H9 (cell line): ENCODE measurements at places on chromosomes 6 and 20.

DNA sequence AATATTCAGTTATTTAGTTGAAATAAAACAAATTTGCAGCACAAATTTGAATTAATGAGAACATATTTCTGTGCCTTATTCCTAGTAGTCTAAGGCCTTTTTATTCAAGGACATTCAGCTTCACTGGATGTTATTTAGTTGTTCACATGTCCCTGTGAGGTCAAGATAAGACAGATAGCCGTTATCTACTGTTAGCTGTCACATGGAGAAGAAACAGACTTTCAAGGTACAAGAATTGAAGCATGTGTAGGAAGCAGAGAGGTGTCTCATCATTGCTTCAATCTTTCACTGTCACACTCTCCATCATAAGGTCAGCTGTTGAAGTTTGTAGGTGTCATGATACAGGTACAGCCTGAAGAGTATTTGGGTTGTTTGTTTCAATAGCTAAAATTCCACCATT, 112.9 kb upstream of the JAG1 start:
- no peaks in the 10 kb centered on the region for H3K36me3 ChIP-seq
- no peak overlapping the region for H3K4me3 ChIP-seq
- H3K27me3 ChIP-seq = no peaks in the 10 kb centered on the region
- H3K27ac ChIP-seq = no peak overlapping the region
- no peak for DNase-seq

DNA sequence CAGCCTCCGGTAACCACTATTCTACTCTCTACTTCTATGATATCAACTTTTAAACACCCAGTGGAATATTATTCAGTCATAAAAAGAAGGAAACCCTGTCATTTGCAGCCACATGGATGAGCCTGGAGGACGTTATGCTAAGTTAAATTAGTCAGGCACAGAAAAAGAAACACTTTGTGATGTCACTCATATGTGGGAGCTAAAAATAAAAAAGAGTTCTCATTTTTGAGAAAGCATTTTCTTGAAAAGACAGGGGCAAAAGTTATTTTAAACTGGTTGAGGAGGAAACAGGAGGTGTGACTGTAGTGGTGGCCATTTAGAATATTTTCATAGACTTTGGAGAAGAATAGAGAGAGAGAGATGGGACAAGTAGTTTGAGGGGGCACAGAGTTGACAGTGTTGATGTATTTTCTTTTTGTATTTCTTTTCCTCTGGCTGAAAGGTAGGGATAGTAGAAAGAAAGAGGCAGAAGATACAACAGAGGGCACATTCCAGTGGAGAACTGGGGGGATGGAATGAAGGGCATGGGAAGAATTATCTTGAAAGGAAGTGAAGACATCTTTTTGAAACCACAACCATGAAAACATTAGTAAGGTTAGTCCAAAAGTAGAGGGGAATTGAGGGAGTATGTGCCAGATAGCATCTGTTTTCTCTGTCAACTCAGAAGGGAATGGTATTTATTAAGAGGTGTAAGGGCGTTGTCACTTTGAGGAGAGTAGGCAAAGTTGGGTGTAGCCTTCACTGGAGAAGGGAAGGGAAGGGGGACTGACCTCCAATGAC, 181.3 kb upstream of the GMDS start:
- H3K36me3 ChIP-seq = peaks cover 14% of the 10 kb centered on the region
- no peak overlapping the region for H3K27ac ChIP-seq

GRCh38 chr20:42975974-42976373, 213.7 kb downstream of the PTPRT start:
- 0 out of 2 replicates have a peak, but pooled peaks cover under 1% of the 10 kb centered on the region for H3K4me1 ChIP-seq
- no peak overlapping the region for H3K4me3 ChIP-seq
- no peak for DNase-seq
- H3K36me3 ChIP-seq = no peaks in the 10 kb centered on the region
- H3K27ac ChIP-seq = no peak overlapping the region
- no peaks in the 10 kb centered on the region for H3K27me3 ChIP-seq

DNA sequence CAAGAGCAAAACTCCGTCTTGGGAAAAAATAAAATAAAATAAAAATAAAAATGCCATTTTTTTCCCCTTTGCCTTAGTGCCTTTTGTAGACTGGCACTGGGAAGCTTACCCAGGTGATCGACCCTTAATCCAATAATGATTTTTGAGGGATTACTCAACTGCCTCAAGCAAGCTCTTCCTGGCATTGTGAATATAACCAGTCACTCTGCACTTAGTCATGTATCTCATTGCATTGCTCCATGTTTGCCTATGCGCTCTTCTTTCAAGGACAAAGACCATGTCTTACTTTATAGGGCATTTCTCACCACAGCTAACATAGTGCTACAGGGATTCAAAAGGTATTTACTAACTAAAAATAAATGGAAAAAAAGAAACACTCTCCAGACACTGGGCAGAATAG, 13.0 kb downstream of the GFOD1 start:
- H3K27ac ChIP-seq = no peak overlapping the region
- H3K4me1 ChIP-seq = peaks cover 10% of the 10 kb centered on the region; the same call in 1 of the 2 replicates
- H3K36me3 ChIP-seq = peaks cover 6% of the 10 kb centered on the region
- DNase-seq = no peak

DNA sequence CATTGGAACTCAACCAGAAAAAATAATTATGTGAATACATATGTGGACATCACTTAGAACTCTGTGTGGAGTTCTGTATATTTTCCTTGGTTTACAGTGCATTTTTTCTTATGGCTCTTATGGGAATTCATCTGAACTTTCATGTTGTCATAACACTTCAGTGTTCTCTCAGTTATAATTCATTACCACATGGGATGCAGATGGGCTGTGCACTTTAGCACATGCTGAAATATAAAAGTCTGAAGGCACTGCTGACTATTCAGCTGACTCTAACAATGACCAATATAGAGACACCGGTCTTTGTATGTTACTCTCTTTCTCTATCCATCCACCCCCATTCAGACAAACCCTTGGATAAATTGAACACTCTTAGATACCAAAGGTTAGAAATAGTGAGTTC, 29.3 kb downstream of the GRIK2 start:
- DNase-seq = no peak
- H3K4me3 ChIP-seq = no peak overlapping the region
- no peak overlapping the region for H3K27ac ChIP-seq
- 0 out of 3 replicates have a peak, but pooled peaks cover 2% of the 10 kb centered on the region for H3K36me3 ChIP-seq
- H3K27me3 ChIP-seq = no peaks in the 10 kb centered on the region
- H3K4me1 ChIP-seq = no peaks in the 10 kb centered on the region

GRCh38 chr6:87378947-87379346, 28.8 kb upstream of the CFAP206 start:
- H3K4me3 ChIP-seq = no peak overlapping the region
- H3K27ac ChIP-seq = no peak overlapping the region
- no peak for DNase-seq
- H3K36me3 ChIP-seq = no peaks in the 10 kb centered on the region; the same call in 1 of the 2 replicates
- H3K4me1 ChIP-seq = no peaks in the 10 kb centered on the region

- H3K4me1 ChIP-seq = peaks cover 9% of the 10 kb centered on the region; the same call in 1 of the 2 replicates
- no peak for DNase-seq
- no peak overlapping the region for H3K27ac ChIP-seq
- no peak overlapping the region for H3K4me3 ChIP-seq
- no peaks in the 10 kb centered on the region for H3K36me3 ChIP-seq
- H3K27me3 ChIP-seq = no peaks in the 10 kb centered on the region
These were observed 75.5 kb downstream of the FOXF2 start for GRCh38 chr6:1464781-1465370.

- H3K36me3 ChIP-seq = no peaks in the 10 kb centered on the region
- no peak overlapping the region for H3K4me3 ChIP-seq
- no peak overlapping the region for H3K27ac ChIP-seq
- no peak for DNase-seq
- H3K27me3 ChIP-seq = no peaks in the 10 kb centered on the region
- no peaks in the 10 kb centered on the region for H3K4me1 ChIP-seq
These were observed 110.3 kb downstream of the SOD2 start for GRCh38 chr6:159582736-159583135.

GRCh38 chr20:24696396-24696795, 227.0 kb downstream of the SYNDIG1 start:
- no peaks in the 10 kb centered on the region for H3K4me1 ChIP-seq
- H3K27me3 ChIP-seq = no peaks in the 10 kb centered on the region
- H3K27ac ChIP-seq = no peak overlapping the region
- no peak overlapping the region for H3K4me3 ChIP-seq
- peak; percentile 10 for DNase-seq

GRCh38 chr20:17108896-17109295, 117.9 kb upstream of the PCSK2 start:
- no peaks in the 10 kb centered on the region for H3K27me3 ChIP-seq
- H3K4me1 ChIP-seq = no peaks in the 10 kb centered on the region
- H3K4me3 ChIP-seq = no peak overlapping the region
- H3K27ac ChIP-seq = no peak overlapping the region

DNA sequence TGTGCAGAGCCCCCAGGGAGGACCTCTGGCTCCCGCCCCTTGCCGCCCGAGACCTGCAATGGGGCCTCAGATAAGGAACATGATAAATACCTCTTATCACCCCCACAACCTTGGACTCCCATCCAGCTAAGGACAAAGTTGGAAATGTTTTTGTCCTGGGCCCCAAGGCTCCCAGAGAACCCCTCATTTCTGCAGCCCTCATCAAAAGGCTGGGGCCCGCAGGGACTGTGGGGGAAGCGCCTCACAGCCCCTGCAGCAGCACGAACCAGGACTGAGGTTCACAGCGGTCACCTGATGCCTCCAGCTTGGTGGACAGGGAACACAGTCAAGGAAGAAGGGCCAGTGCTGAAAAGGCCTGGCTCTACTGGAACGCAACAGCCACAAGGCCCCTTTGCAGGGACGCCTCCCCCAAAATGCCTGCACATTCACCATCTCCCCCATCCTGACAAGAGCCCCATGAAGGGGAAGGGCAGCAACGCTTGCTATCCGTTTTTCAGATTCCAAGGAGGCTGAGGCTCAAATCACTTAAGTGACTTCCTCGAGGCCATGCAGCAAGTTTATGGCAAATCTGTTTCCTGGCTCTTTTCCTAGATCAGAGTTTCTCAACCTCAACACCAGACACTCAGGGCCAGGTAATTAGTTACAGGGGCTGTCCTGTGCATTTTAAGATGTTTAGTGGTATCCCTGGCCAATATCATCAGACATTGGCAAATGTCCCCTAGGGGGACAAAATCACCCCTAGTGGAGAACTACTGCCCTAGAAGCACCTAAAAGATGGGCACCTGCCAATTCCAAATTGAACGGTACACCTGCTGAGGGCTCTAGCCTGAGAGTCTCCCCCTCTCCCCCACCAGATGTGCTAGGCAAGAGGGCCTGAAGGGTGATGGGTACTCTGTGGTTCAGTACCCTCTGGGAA, 10.6 kb downstream of the TFEB start:
- H3K4me3 ChIP-seq = no peak overlapping the region
- no peaks in the 10 kb centered on the region for H3K27me3 ChIP-seq
- no peak overlapping the region for H3K27ac ChIP-seq
- peaks cover 5% of the 10 kb centered on the region; the same call in 1 of the 2 replicates for H3K4me1 ChIP-seq

GRCh38 chr6:163417595-163417994, 3.1 kb downstream of the QKI start:
- no peaks in the 10 kb centered on the region; the same call in 1 of the 2 replicates for H3K4me1 ChIP-seq
- peaks cover 4% of the 10 kb centered on the region; the same call in 1 of the 3 replicates for H3K36me3 ChIP-seq
- H3K4me3 ChIP-seq = peak overlapping the region; percentile 74
- no peak for DNase-seq
- H3K27ac ChIP-seq = no peak overlapping the region

GRCh38 chr20:2942439-2942838, 69.2 kb downstream of the PTPRA start:
- H3K4me3 ChIP-seq = no peak overlapping the region
- H3K4me1 ChIP-seq = no peaks in the 10 kb centered on the region
- peaks cover 6% of the 10 kb centered on the region for H3K36me3 ChIP-seq
- H3K27ac ChIP-seq = no peak overlapping the region

DNA sequence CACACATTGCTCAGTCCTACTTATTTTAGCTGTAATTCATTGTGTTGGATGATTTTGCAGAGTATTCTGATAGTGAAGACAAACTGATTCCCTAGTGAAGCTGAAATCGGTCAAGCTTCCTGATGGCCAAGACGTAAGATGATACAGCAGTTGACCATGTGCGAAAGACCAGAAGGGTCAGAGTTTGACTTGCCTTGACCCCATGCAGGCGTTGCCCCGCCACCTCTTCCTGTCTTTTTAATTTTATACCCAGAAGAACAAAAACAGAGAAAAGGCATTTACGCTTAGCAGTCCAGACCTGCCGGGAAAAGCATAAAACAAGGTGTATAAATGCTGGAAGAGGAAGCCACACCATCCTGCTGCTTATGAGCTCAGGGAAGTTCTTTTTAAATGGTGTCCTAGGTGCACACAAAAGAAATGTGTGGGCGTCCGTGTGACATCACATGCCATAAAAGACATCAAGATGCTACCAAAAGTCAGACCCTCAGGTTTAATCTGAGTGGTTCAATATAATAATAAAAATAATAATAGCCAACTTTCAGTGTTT, 32.2 kb downstream of the TSHZ2 start:
- H3K27me3 ChIP-seq = no peaks in the 10 kb centered on the region
- no peak for DNase-seq

GRCh38 chr20:10271494-10272219, 53.0 kb downstream of the SNAP25 start:
- no peak overlapping the region for H3K27ac ChIP-seq
- H3K27me3 ChIP-seq = no peaks in the 10 kb centered on the region
- no peaks in the 10 kb centered on the region for H3K4me1 ChIP-seq
- H3K36me3 ChIP-seq = no peaks in the 10 kb centered on the region
- no peak for DNase-seq

DNA sequence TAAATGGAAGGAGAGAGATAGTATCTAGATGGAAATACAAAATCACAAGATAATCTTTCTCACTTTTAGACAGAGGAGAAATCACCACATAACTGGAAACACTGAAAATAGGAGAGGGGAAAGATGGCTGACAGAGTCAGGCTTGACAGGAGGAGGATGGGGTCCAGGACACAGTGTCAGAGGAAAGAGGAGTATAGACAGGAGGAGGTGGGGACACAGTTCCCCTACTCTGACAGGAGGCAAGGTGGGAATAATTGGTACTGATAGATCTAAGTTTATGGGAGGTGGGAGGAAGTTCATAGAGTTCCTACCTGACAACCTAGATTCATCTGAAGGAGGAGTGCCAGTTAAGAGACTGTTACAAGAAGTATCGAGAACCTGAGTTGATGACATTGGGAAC, 9.1 kb downstream of the GPR6 start:
- H3K27me3 ChIP-seq = no peaks in the 10 kb centered on the region
- no peaks in the 10 kb centered on the region for H3K4me1 ChIP-seq
- H3K36me3 ChIP-seq = no peaks in the 10 kb centered on the region

- H3K27ac ChIP-seq = no peak overlapping the region
- H3K4me3 ChIP-seq = peak overlapping the region; percentile 97
- DNase-seq = no peak
- H3K36me3 ChIP-seq = no peaks in the 10 kb centered on the region; the same call in 2 of the 3 replicates
These were observed 556 bp upstream of the YWHAB start for GRCh38 chr20:44884907-44885391.

GRCh38 chr6:157625764-157626163, 197.3 kb upstream of the SNX9 start:
- H3K4me3 ChIP-seq = no peak overlapping the region
- H3K4me1 ChIP-seq = peaks cover 8% of the 10 kb centered on the region; the same call in 1 of the 2 replicates
- no peak for DNase-seq
- no peaks in the 10 kb centered on the region for H3K36me3 ChIP-seq
- no peaks in the 10 kb centered on the region for H3K27me3 ChIP-seq
